ENCODE measurements at places on chromosomes 2 and 18.
A peak's percentile ranks its signal among the peaks of the same experiment; 100 is the strongest.

DNA sequence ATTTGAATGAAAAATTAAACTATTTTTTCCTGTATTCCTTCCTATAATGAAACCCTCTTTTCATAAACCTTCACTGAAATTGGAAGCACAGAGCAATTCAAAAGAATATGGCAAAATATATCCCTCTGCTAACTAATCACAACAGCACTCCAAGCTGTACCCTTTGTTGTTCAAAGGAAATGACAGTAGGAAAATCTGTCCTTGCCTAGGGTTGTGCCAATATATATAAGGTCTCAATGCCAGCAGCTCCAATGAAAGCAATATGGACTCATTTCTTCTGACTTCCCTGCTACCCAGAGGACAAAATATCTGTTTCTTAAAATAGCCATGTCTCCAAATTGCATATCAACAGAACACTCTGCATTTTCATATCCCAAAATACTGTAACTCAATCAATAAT, 373.9 kb upstream of the MC4R start:
- DNase-seq, result no peak

GRCh38 chr2:145800151-145801091, 1280.5 kb upstream of the ZEB2 start:
- DNase-seq, result no peak

DNA sequence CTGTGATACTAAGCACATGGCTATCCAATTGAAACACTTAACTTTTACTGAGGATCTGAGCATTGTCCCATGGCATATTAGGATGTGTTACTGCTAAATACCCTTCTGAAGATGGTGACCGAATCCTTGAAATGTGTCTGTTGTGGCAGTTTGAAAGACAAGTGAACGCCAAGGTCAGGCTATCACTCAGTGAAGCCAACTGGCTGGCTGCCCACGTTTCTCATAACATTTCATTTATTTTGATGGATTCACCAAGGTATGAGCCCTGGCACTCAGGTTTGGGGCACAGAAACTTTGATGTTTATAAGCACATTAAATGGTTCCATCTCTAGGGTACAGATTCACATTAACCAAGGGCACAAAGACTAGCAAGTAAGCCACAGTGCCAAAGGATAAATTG, 850.3 kb downstream of the DPP10 start:
- DNase-seq, result no peak

DNA sequence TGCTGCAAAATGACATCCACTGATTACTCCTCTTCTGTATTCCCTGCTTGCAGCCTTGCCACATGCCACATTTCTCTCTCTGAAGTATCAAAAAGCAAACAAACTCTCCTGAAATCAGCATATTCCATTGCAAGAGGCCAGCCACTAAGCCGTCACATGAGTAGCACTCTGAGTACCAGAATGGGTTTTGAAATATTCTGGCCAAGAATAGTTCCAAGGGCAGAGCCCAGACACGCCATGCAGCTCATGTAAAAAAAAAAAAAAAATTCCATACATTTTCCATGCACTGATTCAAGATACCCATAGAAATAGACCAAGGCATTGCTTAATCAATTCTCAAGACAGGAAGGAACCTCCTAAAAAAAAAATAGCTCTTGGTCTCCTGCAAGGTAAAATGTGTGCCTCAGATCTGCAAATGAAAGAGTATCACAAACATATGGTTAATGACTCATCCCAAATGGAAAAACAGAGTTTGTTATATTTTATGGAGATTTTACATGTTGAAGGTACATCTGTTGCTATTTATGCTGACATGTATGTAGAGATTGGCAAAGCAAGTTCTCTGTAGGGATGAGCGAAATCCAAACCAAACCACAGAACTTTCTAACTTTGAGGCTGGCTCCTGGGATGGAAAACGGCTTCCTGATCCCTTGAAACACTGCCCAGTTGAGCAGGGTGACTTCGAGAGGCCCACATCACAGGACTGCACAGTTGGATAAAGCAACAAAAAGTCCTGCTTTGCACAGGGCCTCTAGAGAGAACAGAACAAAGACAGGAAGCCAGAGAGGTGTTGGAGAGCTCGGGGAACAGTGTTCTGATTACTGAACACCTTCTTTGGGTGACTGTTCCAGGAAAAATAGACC, 346.2 kb downstream of the ZNF521 start:
- DNase-seq, result peak; percentile 6

- DNase-seq, result no peak
These were observed 28.6 kb downstream of the RBMS1 start for GRCh38 chr2:160465002-160465401.

DNA sequence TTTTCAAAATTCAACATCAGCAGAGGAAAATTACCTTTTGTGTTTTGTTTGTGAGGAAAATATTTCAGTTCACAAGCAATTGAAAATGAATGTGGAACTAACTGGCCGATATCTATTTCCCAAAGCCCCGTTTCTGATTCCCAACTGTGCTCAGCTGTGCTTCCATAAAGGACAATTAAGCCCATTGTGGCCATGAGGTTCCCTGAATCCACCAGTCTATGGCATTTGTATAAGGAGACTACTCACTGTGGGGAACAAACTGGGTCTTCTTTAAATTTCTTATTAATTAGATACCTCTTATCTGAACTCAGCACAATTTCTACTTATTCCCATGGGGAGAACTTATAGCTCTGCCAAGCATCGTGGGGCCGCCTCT, 31.4 kb upstream of the AGAP1 start:
- no peak for DNase-seq

DNA sequence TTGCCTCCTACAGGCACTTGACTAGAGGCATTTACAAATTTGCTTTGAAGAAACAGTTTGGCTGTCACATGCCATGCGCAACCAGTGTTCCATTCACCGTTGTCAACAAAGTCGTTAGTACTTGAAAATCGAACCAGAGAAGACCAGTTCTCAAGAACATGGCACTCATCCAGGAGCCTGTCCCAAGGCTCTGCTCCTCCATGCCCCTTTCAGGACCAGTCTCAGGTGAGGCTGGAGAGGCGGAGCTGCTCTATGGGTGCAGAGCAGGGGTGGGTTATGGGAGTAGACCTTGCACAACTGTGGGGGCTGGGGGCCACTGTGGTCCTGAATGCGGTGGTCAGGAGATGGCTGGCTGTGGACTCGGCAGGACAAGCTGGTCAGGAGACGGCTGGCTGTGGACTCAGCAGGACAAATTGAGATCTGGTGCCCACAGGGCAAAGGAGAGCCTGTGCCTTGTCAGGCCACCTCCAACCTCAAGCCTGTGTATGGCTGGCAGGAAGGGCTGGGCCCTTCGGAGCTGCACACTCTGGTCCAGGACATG, 12.3 kb upstream of the ATP9B start:
- no peak for DNase-seq

GRCh38 chr2:105868060-105868459, 123.3 kb downstream of the NCK2 start:
- no peak for DNase-seq

DNA sequence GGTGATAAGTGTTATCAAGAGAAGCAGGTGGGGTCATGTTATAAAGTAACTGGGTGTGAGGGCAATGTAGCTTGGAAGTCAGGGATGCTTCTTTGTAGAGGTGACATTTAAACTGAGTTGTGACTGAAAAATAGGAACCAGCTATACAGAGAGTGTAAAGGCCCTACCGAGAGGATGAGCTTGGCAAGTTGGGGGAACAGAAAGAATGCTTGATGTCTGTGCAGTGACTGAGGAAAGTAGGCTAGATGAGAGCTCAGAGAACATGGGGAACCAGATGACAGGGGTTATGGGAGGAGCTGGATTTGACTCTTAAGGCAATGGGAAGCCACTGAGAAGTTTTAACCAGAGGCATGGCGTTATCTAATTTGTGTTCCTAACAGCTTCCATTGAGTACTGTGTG, 115.3 kb downstream of the DOCK10 start:
- no peak for DNase-seq

Measured in astrocyte of the spinal cord (primary cell).